Foreskin fibroblast (primary cell): ENCODE measurements at places on chromosomes 2 and 18.

DNA sequence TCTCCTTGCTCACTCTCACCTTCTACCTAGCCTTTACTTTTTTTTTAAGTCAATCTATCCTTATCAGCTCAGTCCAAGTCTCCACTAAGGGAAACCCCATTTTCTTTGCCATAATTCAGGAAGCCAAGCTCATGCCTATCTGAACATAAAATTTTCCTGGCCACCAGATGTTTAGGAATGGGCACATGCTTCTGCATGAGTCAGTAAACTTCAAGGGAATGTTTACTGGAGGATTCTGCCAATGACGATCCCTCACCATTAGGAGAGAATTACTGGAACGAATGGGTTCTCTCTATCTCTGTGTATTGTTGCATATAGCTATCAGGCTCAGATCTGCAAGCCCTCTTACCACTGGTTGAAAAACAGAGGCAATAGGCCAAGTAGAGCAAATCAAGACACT is 731.7 kb upstream of the ZNF804A start:
- DNase-seq = no peak

DNA sequence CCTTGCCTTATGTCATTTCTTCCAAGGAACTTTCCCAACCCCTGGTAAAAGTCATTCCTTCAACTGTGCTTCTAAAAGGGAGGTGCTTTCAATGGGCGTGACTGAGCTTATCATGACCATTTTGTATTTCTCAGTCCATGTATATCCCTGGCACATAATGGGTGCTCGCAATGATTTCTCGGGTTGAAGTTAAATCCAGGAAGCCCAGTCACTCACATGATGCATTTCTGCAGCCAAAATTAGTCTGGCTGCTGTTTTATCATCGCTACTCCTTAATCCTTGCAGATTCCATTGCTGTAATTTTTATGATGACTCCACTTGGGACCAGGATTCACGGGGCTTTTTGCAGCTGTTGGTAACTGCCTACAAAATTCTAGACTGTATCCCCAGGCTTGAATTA is 25.9 kb upstream of the RFX8 start:
- no peak for DNase-seq

GRCh38 chr2:48696881-48697280 is 58.6 kb downstream of the LHCGR start:
- no peak for DNase-seq

GRCh38 chr2:36356298-36356989 is 866 bp downstream of the CRIM1 start:
- no peak for DNase-seq

DNA sequence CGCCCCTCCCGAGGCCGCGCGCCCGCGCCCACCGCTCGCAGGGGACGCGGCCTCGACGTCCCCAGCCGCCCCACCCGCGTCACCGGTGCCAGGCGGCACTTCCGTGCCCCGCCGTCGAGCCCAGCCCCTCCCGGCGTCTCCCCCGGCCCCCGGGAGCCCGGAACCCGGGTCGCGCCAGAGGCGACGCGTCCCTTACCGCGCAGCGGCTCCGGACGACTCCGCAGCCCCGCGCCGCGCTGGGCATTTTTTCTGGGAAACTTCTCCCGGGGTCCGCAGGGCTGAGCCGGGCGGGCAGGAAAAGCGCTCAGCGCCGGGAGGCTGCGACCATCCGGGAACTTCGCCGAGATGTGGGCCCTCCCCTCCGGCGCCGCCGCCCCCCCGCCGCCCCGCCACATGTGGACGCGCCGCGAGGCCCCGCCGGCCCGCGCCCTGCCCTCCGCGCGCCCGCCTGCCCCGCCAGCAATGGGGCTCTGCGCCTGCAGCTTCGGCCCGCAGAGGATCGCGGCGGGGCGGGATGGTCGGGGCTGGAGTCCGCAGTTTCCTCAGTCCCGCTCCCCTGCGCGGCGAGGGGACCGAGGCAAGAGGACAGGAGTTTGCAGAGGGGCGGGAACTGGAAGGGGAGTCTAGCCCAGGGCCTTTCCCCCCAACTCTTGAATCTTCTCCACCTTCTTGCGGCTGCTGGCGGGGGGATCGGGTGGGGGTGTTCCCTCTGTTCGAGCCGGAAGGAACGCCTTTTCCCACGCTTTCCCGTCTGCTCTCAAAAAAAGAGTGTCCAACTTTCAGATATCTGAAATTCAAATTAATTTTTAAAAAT is 81.5 kb downstream of the CHRNA1 start:
- DNase-seq = peak; percentile 57

GRCh38 chr2:236376566-236377244 is 112.5 kb upstream of the ASB18 start:
- DNase-seq = no peak

DNA sequence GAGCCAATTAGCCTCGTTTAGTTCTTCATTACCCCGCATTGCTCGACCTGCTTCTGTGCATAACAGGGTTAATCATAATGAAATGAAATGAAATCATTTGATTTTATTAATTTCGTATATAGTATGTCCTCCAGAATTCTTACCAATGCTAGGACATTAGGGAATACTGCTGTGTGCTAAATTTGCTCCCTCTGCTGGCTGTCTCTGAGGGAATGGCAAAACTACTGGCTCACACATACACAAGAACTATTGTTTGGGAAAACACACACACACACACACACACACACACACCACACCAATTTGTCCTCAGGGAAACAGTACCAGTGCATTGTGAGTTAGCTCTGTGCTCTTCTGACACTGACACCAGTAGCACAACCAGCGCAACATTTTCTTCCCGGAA is 273.3 kb upstream of the TCF4 start:
- DNase-seq = peak; percentile 48

DNA sequence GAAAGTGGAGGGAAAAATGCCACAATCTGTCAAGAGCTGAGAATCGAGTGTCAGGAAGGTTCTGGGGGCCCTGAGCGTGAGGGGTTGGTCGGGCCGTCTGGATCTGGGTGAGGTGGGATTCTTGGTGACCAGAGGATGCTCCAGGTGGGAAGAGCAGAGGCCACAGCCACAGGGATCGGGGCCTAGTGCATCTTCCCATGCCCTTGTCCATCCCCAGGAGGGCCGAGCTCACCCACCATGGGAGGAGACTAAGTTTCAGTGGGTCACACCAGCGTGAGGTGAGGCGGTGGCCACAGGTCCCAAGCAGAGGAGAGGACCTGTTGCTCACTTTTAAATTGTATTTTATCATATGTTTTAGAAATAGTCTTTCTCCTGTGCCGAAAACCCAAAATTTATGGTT is 70.0 kb downstream of the TMEM18 start:
- DNase-seq = no peak

DNA sequence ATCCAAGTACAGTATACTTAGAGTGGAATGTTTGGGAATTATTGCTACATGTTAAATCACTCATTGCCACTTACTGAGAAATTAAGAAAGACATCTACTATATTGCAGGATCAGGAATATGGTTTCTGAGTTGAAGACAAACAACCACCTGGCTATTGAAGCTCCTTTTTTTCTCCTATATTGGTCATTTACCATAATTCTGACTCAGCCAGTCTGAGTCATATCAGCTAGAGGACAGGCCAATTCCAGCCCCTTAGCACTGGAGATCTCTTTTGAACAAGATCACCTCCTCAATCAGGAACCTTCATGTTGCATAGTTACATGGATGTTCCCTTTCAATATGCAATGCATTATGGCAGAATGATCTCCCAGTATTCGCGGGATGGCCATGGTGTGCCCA is 42.7 kb upstream of the CDH19 start:
- no peak for DNase-seq

GRCh38 chr2:189013671-189014448 is 39.7 kb downstream of the COL3A1 start:
- DNase-seq = no peak

GRCh38 chr18:3041843-3042242 is 28.9 kb upstream of the LPIN2 start:
- no peak for DNase-seq

GRCh38 chr2:47520825-47521665 is 118.1 kb downstream of the MSH2 start:
- peak; percentile 44 for DNase-seq

GRCh38 chr2:118847762-118848172 is 319 bp upstream of the EN1 start:
- DNase-seq = peak; percentile 67

GRCh38 chr2:44689516-44689915 is 252.0 kb upstream of the SIX3 start:
- DNase-seq = no peak

DNA sequence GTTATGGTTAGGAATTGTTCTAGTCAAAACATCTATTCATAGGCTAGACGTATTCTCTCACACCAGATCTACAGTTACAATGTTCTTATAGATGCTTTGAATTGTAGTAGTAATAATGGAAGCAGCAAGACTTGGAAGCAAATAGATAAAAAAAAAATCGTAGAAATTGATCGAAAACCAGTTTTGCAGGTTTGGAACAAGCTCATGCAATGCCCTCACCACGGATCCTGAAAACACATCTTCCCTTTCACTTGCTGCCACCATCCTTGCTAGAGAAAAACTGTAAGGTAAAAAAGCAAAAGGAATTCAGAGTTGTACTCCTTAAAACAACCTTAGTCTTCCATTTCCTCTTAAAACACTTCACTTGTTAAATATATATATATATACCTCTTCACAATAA is 4.4 kb downstream of the SULT1C4 start:
- DNase-seq = no peak

DNA sequence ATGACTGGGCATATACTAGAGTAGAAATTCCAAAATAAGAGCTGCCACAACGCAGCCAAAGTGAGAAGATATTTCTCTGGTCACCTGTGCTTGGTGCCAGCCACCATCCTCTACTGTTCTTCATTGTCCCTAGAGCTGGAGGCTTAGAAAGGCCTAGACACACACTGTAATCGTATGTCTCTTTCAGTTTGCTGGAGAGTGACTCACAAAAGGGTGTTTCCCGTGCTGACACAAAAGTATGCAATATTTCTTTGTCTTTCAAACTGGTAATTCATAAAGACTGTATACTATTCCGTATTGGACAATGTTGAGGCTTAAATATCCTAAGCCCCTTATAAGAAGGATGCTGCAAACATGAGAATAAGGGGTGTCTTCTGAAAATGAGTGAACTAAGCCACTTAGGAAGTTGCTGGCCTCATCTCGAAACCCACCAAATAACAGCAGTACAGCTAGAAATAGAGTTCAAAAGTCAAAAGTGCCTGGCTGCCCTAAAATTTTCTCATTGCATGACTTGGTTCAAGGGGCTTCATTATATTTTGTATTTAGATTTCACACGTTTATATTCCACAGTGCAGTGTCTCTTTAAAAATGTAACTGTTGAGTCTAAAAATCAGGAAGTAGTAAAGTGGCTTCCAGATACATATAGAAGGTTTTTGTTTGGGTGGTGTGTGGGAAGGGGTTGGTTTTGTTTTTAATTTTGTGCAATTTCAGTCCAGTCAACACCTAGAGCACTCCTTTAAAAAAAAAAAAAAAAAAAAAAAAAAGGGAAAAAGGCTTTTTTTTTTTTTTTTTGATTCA is 601.1 kb downstream of the ARHGAP15 start:
- DNase-seq = peak; percentile 28

GRCh38 chr2:126359494-126359893 is 296.5 kb upstream of the GYPC start:
- no peak for DNase-seq

- peak; percentile 50 for DNase-seq
Observed at GRCh38 chr2:178825183-178825582, 18.0 kb upstream of the TTN start.

GRCh38 chr18:48797841-48798255 is 152.9 kb downstream of the SMAD7 start:
- DNase-seq = no peak

- DNase-seq = peak; percentile 69
Observed at GRCh38 chr2:174840436-174840835, 76.2 kb upstream of the CHRNA1 start.

DNA sequence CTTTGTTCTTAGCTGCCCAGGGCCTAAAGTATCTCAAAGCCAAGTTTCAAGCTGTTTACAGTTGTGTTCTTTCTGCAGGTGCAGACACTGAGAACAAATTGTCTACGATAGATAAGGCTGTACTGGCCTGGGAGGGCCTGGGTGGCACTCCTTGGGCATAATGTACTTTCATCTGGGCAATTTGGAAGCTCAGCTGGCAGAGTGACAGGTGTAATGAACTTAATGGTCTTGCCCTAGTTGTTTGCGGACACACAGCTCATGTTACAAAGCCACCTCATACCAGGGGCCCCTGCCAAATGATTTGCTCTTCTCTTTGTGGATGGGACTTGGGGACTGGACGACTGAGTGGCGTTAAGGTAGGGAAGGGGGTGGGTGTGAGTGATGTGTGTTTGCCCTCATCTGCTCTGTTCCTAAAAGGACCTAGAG is 4.3 kb downstream of the LDLRAD4 start:
- no peak for DNase-seq

GRCh38 chr2:65350651-65351056 is 81.7 kb downstream of the SPRED2 start:
- no peak for DNase-seq

DNA sequence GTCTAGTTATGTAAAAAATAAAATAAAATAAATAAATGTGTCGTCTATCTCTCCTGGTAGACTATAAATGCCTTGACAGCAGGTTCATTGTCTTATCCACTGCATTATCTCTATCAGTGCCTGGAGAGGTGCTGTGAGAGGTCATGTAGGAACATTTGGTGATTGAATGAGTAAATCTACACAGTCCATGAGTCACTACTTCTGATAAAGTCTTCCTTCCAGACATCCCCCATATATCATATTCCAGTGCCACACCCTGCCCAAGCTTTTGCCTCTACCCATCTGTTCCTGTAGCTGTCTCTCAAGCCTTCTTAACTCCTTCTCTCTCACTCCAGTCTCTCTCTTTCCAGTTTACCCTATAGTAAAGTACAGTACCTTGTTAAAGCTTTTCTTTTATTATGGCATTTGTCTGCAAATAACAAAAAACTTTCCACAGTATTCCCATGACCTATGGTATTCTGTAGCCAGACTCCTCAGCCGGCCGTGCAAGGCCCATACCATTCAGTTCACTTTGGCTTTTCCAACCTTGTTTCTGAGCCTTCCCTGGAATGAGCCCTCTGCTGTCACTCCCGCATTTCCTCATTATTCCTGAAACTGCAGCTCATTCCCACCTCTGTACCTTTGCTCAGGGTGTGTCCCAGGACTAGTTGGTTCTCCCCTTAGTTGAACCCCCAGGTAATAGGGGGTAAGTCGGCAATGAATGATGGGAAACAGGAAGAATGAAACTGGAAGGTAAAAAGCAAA is 37.5 kb downstream of the ANXA4 start:
- peak; percentile 73 for DNase-seq

GRCh38 chr2:157784169-157784822 is 91.8 kb downstream of the ACVR1 start:
- peak; percentile 50 for DNase-seq

- peak; percentile 82 for DNase-seq
Observed at GRCh38 chr2:213119061-213119809, 32.2 kb downstream of the IKZF2 start.
